Uterus (tissue), 4 donors: ENCODE measurements at places on chromosomes 13 and 19.

DNA sequence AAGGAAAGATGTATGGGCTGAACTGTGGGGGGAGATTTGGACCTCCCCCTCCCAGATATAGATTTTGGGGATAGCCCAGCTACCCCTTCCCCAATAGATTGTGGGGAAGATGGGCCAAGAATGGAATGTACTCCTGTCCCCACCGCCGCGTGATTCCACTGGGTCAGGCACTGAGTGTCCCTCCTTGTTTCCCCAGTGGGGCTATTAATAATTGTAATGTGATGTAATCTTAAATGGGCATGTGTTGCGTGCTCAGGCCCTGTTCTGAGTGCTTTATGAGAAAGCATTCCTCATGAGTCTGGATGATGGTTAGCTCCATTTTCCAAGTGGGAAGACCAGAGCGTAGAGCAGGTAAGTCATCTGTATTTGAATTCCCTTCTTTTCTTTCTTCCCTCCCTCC is 1.4 kb downstream of the PSMD8 start:
- DNase-seq: no peak

GRCh38 chr13:52665325-52665724 is 12.7 kb downstream of the SUGT1 start:
- no peak for DNase-seq

DNA sequence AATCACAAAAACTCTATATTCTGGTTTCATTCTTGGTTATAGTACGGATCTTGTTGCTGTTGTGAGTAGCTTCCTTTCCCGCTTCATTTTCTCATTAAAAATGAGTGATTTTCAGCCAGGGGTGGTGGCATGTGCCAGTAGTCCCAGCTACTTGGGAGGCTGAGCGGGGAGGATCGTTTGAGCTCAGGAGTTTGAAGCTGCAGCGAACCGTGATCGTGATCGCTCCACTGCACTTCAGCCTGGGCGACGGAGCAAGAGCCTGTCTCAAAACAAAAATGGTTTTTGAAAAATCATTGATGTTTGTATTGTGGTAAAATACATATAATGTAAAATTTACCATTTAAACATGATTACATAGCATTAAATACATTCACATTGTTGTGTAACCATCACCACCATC is 71.6 kb upstream of the TM9SF2 start:
- no peak for DNase-seq

- no peak for DNase-seq
Observed at GRCh38 chr19:29454109-29454508, 71.7 kb upstream of the VSTM2B start.

- DNase-seq: peak; percentile 62
Observed at GRCh38 chr19:4831304-4831978, at the start of gene TICAM1. Gene TICAM1 (minus strand): TSS chr19:4831712. CDS start chr19:4818377, 13,335 bp downstream.

DNA sequence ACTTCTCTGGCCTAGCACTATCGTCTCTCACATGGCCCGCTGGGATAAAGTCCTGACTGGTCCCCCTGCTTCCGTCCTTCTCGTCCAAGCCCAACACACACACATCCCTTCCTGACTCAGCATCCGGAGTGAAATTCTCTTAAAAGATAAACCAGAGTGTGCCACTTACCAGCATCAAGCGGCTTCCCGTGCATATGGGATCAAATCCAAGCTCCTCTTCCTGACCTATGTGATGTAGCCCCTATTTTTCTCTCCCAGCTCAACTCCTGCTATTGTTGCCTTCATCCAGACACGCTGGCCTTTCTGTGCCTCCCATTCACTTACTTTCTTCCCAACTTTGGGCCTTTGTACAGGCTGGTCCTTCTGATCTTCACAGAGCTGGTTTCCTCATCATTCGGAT is 530.4 kb downstream of the DIAPH3 start:
- peak; percentile 42 for DNase-seq

- no peak for DNase-seq
Observed at GRCh38 chr13:59701261-59701660, 462.5 kb downstream of the DIAPH3 start.

DNA sequence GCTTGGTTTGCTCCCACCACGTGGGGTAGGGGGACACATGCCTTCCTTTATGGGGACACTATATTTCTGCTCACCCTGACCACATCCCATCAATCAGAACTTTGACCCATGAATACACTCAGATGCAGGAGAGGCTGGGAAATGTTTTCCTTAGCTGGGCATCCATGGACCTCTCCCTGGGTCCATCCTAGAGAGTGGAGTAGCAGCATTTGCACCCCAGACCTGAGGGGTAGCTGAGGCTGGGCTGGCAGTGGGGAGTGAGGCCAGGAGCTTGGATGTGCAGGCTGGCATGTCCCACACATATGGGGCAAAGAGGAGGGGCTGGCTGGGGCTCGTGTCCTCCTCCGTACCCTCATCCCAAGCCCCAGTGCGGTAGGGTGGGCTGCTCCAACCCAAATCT is 152.8 kb downstream of the TM9SF2 start:
- DNase-seq: no peak

- DNase-seq: peak; percentile 37
Observed at GRCh38 chr13:76667551-76667950, 218.7 kb downstream of the KCTD12 start.

DNA sequence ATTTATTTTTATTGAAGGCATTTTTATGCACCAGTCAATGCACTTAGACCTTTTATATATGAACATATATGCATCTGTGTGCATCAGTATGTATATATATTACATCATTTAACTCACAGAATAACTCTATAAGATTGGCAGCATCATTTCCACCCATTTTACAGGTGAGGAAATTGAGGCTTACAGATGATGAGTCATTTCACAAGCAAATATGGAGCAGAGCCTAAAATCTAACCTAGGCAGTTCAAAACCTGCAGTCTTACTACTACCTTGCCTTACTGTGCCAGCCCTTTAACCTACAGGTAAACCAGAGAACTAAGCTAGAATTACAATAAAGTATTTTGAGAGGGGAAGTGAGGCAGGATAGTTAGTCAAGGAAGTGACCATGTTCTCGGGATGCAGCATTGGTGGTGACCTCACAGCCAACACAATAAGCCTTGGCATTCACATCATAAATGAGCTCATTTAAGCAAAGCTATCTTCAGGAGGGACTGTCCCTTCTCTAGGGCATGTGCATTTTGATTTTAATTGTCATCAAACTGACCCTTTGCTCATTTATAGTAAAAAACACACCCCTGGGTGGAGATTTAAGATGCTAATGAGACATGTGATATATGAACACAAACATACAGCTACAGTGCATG is 274.3 kb downstream of the DCLK1 start:
- no peak for DNase-seq

DNA sequence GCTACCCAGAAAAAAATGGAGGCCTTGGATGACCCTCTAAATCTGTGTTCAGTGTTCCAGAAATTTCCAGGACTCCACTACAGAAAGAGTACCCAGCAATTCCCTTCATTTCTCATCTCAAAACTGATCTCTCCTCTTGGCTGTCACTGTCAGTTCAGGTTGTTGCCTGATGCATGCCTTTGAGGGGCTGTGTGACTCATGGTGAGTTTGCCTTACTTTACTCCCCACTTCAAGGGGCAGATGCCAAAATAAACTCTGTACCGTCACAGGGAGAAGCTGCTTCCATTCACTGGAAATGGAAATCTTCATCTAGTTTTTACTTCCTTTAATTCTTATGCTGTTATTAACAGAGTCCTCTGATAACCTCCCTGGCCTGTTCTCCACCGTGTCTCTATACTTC is 1075.0 kb downstream of the DIAPH3 start:
- DNase-seq: no peak

DNA sequence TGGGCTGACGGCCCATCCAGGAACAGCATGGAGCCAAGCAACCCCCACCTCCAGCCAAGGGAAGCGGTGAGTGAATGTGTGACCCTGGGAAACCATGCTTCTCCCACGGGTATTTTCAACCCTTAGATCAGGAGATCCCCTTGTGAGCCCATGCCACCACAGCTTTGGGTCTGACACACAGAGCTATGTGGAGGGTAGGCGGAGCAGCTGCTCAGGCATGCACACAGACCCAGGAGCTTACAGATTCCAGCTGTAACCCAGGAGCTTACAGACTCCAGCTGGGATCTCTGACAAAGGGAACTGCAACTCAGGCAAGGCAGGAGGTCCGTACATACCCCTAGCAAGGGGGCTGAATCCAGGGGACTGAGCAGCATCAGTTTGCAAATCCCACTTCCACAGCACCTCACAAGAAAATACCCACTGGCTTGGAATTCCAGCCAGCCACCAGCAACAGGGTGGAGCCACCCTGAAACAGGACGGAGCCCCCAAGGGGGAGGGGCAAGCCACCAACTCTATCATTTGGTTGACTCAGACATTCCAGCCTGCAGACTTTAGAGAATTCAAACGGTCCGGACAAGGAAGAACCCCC is 40.8 kb upstream of the RFXAP start:
- DNase-seq: no peak

DNA sequence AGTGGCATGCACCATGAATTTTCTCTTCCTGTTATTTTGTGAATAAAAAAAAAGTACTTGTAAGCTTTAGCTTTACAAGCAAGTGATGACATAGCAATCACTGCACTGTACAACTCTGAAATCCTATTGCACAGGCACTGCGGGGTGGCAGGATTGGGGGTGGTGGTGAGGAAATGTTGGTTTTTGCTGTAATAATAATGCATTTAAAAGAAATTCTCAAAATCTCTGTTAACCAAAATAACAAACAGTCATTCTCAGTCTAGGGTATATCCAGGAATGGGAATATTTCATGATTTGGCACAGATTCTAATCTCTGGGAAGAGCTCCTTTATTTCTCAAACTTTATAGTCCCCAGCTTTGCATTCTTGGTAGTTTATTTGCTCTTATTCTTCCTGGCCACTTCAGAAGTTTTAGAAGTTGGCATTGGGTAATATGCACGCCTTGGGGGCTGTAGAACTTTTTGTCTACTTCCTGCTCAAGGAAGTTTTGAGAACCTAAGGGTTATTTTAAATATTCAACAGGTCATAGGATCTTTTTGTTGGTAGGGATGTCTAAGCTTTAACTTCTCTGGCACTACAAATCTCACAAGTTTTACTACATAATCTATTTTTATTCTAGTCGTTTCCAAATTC is 353.0 kb upstream of the KLF12 start:
- no peak for DNase-seq

- no peak for DNase-seq
Observed at GRCh38 chr13:91417660-91418325, 19.4 kb downstream of the GPC5 start.

DNA sequence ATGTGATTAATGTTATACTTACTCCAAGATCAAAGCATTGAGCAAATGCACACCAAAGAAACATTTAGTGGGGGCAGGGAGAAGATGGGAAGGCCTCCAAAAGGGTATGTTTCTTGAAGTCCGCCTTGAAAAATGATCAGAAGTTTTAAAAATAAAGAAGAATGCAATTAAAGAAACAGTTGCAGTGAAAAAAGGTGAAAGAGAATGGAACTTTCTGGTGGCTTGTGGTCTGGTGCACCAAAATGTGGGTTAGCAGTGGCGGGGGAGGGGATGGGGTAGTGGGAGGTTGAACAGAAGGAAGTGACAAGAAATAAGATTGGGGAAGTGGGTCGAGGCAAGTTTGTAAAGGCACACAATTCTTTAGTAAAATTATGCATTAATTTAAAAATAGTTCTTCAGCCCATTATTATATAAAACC is 2.5 kb downstream of the LCP1 start:
- no peak for DNase-seq

DNA sequence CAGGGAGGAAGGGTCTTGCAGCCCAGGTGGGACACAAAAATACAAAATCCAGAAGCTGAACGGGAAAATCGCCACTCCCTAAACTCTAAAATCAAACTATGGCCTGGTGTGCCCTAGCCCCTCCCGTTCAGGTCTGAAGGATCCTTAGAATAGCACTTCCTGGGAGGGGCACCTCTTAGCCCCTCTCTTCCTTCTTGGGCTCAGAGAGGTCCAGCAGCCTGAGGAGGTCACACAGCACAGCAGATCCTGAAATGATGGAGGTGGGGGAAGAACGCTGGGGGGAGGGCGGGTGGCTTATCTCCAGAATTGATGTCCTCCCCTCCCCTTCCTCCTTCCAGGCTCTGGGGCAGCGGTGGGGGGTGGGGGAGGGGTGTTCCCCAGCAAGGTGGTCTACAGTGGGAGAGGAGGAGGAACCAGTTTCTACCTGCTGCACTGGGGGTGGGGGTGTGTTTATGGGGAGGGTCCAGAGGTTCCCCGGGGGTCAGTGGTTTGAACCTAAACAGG is 1.9 kb downstream of the DIRAS1 start:
- no peak for DNase-seq

- DNase-seq: no peak
Observed at GRCh38 chr13:72041165-72041564, 174.2 kb upstream of the DACH1 start.

DNA sequence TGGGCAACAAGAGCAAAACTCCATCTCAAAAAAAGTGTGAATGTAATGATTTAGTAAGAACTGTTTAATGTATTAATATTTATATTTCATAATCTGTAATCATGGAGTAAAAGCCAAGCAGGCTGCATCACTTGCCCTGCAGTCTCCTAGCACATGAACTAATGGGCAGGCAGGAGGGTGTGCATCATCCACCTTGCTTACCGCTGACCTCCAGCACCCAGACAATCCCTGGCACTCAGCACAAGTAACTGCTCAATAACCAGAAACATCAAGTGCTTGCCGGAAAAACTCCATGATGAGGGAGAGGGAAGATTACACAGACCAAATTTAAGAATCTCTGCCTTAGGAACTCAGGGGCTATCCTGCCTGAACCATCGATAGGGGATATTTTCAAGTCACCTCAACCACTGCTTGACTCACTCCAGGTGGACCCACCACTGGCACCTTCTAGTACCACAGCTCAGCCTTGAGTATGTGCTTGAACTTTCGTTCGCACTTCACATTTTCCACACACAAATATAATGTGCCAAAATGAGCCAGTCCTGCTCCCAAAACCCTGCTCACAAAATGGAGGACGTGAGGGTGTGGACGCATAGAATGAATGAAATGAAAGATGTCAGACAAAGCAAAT is 18.6 kb downstream of the BRD4 start:
- no peak for DNase-seq

GRCh38 chr19:46733690-46734292 is 12.1 kb upstream of the FKRP start:
- DNase-seq: no peak

- peak; percentile 21 for DNase-seq
Observed at GRCh38 chr19:48502350-48503018, 9.2 kb downstream of the LMTK3 start.
